Heart left ventricle (tissue), 16 donors: ENCODE measurements at places on chromosomes 4 and X. TPM values are rescaled to one million over a fixed set of nuclear protein-coding genes. Genes with fewer than 3 reads are reported as not detected.

DNA sequence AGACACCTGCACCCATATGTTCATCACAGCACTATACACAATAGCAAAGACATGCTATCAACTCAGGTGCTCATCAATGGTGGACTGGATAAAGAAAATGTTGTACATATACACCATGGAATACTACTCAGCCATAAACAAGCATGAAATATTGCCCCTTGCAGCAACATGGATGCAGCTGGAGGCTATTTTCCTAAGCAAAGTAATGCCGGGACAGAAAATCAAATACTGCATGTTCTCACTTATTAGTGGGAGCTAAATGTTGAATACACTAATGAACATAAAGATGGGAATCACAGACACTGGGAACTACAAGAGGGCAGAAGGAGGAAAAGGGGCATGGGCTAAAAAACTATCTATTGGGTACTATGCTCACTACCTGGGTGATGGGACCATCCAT is 278.5 kb downstream of the GPC3 start:
- no peak for DNase-seq

DNA sequence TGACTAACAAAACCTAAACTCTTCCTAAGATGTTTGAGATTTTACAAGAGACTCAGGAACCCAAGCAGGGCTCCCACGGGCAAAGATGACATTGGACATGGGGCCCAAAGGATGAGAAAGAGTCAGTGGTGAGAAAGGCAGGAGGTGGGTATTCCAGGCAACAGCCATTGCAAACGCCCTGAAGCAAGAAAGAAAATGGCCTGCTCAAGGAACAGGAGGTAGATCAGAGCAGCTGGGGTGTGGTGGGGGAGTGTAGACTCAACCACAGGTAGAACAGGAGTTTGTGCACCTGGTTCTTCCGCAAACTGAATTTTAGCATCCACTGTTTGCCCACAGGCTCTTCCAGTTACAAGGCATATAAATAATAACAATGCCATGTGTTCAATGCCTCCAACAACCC is 3.3 kb downstream of the PPP2R2C start:
- DNase-seq: no peak

DNA sequence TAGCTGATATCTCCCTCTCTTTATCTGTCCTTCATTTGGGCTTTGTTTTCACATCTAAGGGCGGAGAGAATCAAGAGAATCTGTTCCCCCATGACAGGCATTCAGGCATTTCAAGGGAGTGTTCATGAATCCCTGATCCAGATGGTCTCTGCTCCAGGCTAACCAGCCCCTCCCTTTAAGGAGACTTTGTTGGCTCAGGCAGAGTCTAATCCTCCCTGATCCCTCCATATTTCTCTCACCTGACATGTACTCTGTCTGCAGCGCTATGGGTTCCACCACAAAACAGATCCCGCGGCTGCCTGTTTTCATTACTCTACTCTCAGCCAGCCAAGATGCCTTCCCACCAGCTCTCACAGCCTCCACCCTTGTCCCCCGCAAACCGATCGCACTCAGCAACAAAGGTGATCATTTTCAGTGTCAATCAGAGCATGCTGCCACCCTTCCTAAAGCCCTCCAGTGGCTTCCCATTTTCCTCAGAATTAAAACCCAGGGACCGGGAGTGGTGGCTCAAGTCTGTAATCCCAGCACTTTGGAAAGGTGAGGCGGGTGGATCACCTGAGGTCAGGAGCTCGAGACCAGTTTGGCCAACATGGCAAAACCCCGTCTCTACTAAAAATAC is 30.3 kb upstream of the SLC2A9 start:
- no peak for DNase-seq

GRCh38 chrX:12412561-12412960 is 274.3 kb downstream of the FRMPD4 start:
- no peak for DNase-seq

DNA sequence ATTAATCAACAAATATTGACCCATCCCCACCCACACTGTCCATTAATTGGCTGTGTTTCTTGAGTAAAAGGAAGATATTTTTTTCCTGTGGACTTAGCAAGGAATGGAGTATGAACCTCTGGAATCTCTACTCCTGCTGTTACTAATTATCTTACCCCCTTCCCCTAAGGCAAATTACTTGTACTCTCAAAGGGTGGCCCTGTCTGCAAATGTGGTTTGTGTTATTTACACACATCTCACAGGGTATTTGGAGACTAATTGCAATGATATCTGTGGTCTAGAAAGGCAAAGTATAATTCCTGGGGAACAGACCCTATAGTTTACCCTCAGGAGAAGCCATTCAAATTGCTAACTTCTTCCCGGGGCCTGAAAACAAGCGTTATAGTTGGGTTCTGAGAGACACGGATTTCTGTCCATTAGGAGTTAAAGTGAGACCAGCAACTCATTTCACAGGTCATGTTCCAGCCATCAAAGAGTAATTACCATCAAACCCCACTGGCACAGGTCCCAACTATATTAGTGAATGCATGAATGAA is 133.0 kb upstream of the RASGEF1B start:
- no peak for DNase-seq

GRCh38 chr4:7375427-7375826 is 59.3 kb downstream of the PSAPL1 start:
- no peak for DNase-seq

SPANXC gene
- not detected for polyA plus RNA-seq

ZXDA gene
- 0.53 TPM for polyA plus RNA-seq

BEX5 gene
- 0.15 TPM for polyA plus RNA-seq
